ENCODE measurements at places on chromosomes 16 and 17.

GRCh38 chr17:58722696-58723095 lies 30.3 kb downstream of the RAD51C start:
- peaks cover 14% of the 10 kb centered on the region for H3K36me3 ChIP-seq
- H3K4me1 ChIP-seq, result no peaks in the 10 kb centered on the region
- H3K27ac ChIP-seq, result no peak overlapping the region

DNA sequence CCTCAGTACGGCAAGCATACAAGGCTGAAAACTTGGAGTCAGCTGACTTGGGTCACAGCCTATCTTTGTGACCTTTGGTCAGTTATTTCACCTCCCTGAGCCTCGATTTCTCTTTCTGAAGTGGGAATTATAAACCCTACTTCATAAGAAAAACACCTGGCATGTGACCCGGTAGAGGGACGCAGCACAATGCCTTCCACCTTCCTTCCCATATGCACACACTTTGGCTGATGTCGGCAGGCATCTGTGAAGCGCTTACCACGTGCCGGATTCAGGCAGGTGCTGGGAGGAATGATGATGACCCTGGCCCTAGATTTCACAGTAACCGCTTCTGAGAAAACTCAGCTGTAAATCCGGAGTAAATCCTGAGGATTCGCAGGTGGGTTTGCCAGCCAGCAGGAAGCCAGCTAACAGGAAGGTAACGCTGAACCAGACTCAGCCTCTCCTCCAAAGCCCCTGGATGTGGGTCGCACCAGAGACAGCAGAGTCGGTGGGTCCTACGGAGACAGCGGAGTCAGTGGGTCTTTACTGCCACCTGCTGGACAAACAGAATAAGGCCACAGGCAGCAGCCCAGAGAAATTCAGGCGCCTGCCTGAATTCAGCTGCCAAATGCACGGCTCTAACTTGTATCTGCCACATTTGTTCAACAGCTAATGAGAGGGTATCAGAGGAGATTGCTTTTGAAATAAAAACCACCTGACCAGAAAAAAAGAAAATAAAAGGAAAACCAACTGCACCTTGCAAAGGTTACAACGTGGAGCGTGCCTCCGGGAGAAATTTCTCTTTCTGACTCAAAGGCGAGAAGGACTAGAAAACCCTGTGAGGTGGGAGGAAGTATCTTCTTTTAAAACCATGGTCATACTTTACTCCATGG lies 16.6 kb downstream of the COPRS start:
- H3K27ac ChIP-seq, result peak overlapping the region; percentile 20
- no peaks in the 10 kb centered on the region for H3K36me3 ChIP-seq
- H3K4me3 ChIP-seq, result peak overlapping the region; percentile 14
- H3K4me1 ChIP-seq, result peaks cover 11% of the 10 kb centered on the region

DNA sequence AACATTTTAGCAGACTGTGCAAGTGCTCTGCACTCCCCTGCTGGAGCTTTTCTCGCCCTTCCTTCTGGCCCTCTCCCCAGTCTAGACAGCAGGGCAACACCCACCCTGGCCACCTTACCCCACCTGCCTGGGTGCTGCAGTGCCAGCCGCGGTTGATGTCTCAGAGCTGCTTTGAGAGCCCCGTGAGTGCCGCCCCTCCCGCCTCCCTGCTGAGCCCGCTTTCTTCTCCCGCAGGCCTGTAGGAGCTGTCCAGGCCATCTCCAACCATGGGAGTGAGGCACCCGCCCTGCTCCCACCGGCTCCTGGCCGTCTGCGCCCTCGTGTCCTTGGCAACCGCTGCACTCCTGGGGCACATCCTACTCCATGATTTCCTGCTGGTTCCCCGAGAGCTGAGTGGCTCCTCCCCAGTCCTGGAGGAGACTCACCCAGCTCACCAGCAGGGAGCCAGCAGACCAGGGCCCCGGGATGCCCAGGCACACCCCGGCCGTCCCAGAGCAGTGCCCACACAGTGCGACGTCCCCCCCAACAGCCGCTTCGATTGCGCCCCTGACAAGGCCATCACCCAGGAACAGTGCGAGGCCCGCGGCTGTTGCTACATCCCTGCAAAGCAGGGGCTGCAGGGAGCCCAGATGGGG lies 3.1 kb downstream of the GAA start:
- H3K27me3 ChIP-seq, result no peaks in the 10 kb centered on the region
- no peaks in the 10 kb centered on the region for H3K36me3 ChIP-seq
- H3K4me3 ChIP-seq, result no peak overlapping the region
- no peak overlapping the region for H3K27ac ChIP-seq
- no peak for DNase-seq

DNA sequence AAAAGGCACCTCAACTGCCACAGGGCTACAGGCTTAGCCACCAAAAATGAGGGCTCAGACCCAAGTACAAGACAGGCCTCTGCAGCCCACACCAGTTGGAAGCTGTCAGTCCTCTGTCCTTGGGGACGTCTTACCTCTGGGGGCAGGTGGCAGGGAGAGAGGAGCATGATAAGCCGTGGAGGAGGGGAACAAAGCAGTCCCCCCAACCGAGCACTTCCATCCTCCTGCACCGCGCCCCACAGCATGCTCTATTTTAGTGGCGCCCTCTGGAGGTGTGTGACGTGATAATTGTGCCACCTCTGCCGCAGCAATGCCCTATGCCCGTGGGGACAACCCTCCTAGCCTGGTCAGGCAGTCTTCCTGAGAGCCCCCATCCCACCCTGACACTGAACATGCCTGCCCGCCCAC lies 13.6 kb downstream of the G6PC3 start:
- H3K36me3 ChIP-seq, result peaks cover 29% of the 10 kb centered on the region

DNA sequence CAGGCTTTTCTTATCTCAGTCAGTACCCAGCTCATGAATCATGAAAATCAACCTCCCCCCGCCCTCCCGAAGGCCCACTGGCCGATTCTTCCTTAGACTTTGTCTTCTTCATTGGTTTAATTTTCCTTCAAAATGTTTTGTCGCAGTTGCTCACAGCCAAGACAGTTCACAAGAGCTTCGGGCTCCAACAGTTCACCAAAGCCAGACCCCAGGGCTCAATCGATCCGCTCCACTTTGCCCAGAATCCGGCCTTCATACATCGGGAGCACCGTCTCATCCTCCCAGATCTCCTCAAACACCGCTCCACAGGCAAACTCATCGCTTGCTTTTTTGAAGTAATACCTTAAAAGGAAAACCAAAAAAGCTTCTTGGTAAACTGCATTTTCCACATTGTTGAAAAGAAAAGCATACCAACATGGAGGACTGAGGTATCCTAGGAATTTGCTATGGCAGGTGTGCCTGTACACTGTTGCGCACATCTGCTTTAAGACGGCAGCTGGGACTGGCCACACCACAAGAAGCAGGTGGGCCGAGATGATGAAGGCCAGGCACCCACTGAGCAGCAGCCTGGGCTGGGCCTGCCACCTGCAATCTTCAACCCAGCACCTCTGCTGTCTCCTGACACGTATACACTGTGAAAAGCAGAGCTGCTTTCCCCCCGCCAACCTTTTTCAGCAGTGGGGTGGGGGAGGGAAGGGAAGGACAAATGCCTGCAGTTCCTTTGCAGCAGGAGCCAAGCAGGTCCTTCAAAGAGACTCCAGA lies 31.5 kb downstream of the AXIN2 start:
- H3K36me3 ChIP-seq, result peaks cover 45% of the 10 kb centered on the region
- H3K4me1 ChIP-seq, result peaks cover 38% of the 10 kb centered on the region
- DNase-seq, result no peak
- peak overlapping the region; percentile 78 for H3K27ac ChIP-seq
- H3K27me3 ChIP-seq, result no peaks in the 10 kb centered on the region

DNA sequence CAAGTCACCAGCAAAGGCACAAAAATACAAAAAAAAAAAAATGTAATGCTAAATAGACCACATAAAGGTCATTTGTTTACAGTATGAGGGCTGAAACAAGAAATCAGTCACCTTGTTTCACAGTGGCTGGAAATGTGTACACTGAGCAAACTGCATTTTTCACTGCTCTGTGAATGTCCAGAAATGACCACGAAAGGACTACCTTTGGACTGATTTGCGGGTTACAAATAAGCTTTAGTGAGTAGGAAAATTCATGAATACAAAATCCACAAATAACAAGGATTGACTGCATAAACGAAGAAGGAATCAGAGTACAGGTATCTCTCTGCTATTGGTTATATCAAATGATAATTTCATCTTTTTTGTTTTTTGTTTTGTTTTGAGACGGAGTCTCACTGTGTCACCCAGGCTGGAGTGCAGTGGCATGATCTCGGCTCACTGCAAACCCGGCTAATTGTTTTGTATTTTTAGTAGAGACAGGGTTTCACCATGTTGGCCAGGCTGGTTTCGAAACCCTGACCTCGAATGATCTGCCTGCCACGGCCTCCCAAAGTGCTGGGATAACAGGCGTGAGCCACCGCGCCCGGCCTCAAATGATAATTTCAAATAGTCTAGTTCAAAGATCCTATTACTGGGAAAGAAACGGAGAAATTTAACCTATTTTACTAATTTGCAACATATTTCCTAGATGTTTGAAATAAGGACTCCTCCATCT lies 30.5 kb downstream of the CYTH1 start:
- DNase-seq, result no peak
- no peaks in the 10 kb centered on the region for H3K36me3 ChIP-seq
- H3K27me3 ChIP-seq, result no peaks in the 10 kb centered on the region

DNA sequence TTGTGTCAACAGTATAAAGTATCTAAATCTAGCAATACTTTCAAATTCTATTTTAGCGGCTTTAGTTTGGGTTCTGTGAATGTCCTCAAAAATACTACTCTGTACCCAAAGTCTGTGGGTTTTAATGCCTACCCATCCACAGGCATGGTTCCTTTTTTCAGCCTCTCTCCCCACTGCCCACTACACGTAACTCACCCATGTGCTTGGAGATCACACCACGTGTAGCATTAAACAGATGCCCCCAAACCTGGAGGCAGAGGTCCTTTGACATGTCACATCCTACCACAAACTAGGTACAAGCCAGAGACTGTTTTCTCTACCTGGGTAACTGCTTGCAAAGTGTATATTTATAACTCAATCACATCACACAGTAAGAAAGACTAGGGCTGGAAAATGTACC lies 5.4 kb downstream of the DYNC1LI2 start:
- no peak overlapping the region for H3K27ac ChIP-seq
- H3K36me3 ChIP-seq, result peaks cover 36% of the 10 kb centered on the region
- no peak for DNase-seq
- H3K4me1 ChIP-seq, result peaks cover 65% of the 10 kb centered on the region
- H3K4me3 ChIP-seq, result no peak overlapping the region

GRCh38 chr16:19138601-19139000 lies 24.8 kb downstream of the ITPRIPL2 start:
- no peak overlapping the region for H3K4me3 ChIP-seq
- H3K4me1 ChIP-seq, result peaks cover 47% of the 10 kb centered on the region
- H3K36me3 ChIP-seq, result no peaks in the 10 kb centered on the region
- peak; percentile 76 for DNase-seq
- H3K27me3 ChIP-seq, result no peaks in the 10 kb centered on the region
- peak overlapping the region; percentile 52 for H3K27ac ChIP-seq

- no peak overlapping the region for H3K27ac ChIP-seq
- H3K36me3 ChIP-seq, result peaks cover 24% of the 10 kb centered on the region
- no peak overlapping the region for H3K4me3 ChIP-seq
- peaks cover 16% of the 10 kb centered on the region for H3K4me1 ChIP-seq
- DNase-seq, result no peak
These were observed 1.4 kb upstream of the RHOT2 start for GRCh38 chr16:666572-666971.

GRCh38 chr16:89031715-89032659 lies 55.0 kb upstream of the CBFA2T3 start:
- no peaks in the 10 kb centered on the region for H3K36me3 ChIP-seq
- H3K27me3 ChIP-seq, result no peaks in the 10 kb centered on the region
- no peak overlapping the region for H3K4me3 ChIP-seq
- H3K4me1 ChIP-seq, result no peaks in the 10 kb centered on the region
- no peak overlapping the region for H3K27ac ChIP-seq

DNA sequence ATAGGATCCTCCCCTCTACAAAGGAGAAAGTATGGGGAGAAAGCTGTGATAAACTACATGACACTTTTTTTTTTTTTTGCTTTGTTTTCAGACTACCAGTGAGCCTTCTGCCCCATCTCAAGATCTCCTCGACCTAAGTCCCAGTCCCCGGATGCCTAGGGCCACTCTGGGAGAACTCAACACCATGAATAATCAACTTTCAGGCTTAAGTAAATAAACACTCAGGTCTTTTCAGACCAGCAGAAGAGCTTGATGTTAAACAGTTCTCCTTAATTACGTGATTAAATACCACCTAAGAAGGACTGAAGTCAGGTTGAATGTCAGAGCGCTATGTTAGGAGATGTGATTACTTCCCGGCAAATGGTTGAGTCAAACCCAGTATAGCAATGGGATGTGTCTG lies 31.4 kb downstream of the COX11 start:
- no peak overlapping the region for H3K4me3 ChIP-seq
- no peaks in the 10 kb centered on the region for H3K4me1 ChIP-seq
- no peak overlapping the region for H3K27ac ChIP-seq
- DNase-seq, result no peak
- peaks cover 3% of the 10 kb centered on the region for H3K36me3 ChIP-seq
- H3K27me3 ChIP-seq, result no peaks in the 10 kb centered on the region

GRCh38 chr17:76184290-76184689 lies 43.2 kb upstream of the FOXJ1 start:
- no peaks in the 10 kb centered on the region for H3K27me3 ChIP-seq
- peaks cover 11% of the 10 kb centered on the region for H3K4me1 ChIP-seq
- H3K27ac ChIP-seq, result no peak overlapping the region
- H3K4me3 ChIP-seq, result no peak overlapping the region
- no peaks in the 10 kb centered on the region for H3K36me3 ChIP-seq

DNA sequence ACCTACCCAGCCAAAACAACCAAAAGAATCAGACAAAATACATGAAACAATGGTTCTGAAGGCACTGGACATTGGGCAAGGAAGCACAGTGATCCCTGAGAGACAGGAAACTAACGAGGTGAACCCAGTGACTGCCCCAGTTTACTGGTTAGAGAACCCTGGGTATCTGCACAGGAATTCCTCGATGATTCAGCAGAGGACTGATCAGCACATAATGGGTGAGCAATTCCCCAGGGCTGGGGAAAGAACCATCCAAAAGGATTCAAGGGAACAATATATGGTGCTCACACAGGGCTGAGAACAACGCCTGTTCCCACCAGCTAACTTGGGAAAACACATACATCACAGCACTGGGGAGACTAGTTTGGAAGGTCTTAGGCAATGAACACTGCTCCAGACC lies 167.2 kb downstream of the PARN start:
- H3K36me3 ChIP-seq, result no peaks in the 10 kb centered on the region
- H3K4me1 ChIP-seq, result no peaks in the 10 kb centered on the region
- H3K27ac ChIP-seq, result no peak overlapping the region
- no peak overlapping the region for H3K4me3 ChIP-seq

GRCh38 chr16:57592591-57593003 lies 35.8 kb upstream of the ADGRG1 start:
- peaks cover 10% of the 10 kb centered on the region for H3K4me1 ChIP-seq
- H3K27ac ChIP-seq, result no peak overlapping the region
- no peaks in the 10 kb centered on the region for H3K36me3 ChIP-seq
- DNase-seq, result peak; percentile 36

GRCh38 chr17:60231234-60231633 lies 81.5 kb downstream of the CA4 start:
- H3K27me3 ChIP-seq, result no peaks in the 10 kb centered on the region
- no peak overlapping the region for H3K4me3 ChIP-seq
- no peak for DNase-seq
- H3K4me1 ChIP-seq, result no peaks in the 10 kb centered on the region

GRCh38 chr17:45103269-45103795 lies 29.0 kb downstream of the PLCD3 start:
- peaks cover 7% of the 10 kb centered on the region for H3K4me1 ChIP-seq
- H3K27ac ChIP-seq, result no peak overlapping the region
- H3K4me3 ChIP-seq, result no peak overlapping the region
- no peak for DNase-seq
- H3K27me3 ChIP-seq, result no peaks in the 10 kb centered on the region

GRCh38 chr17:34218748-34219147 lies 36.3 kb upstream of the CCL2 start:
- H3K27me3 ChIP-seq, result no peaks in the 10 kb centered on the region
- H3K27ac ChIP-seq, result no peak overlapping the region
- H3K4me1 ChIP-seq, result peaks cover 13% of the 10 kb centered on the region
- DNase-seq, result no peak
